A549 (cell line): ENCODE measurements at places on chromosomes 11 and 22.

DNA sequence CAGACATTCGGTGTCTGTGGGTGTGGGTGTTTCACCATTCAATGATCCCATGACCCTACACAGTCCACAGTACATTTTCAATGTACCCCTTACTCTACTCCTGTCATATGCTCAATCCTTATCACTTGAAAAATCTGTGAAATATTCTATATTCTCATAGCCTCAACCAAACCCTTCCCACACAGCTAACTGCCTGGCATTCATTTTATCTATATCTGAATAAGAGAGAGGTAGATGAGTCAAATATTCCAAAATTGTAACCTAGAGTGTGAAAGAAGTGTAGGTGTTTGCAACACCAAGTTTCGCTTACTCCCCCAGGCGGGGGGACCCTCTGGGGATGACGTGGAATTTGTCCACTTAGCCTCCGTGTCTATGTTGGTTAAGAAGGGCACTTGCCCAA, 354.8 kb downstream of the ETS1 start:
- no peak for DNase-seq

- DNase-seq: no peak
These were observed 4.9 kb downstream of the EML3 start for GRCh38 chr11:62607714-62608113.

GRCh38 chr22:20218326-20218872, 49.7 kb downstream of the RTN4R start:
- no peak for DNase-seq

- no peak for DNase-seq
These were observed 34.7 kb upstream of the FCHSD2 start for GRCh38 chr11:73176874-73177155.

GRCh38 chr11:977830-978720, 52.4 kb downstream of the AP2A2 start:
- DNase-seq: no peak

- DNase-seq: no peak
These were observed 68.4 kb downstream of the TCF20 start for GRCh38 chr22:42202048-42202447.

GRCh38 chr22:21012446-21013407, 2.2 kb upstream of the P2RX6 start:
- DNase-seq: no peak

- DNase-seq: peak; percentile 75
These were observed 49.3 kb downstream of the AHNAK start for GRCh38 chr11:62497132-62497801.

- no peak for DNase-seq
These were observed 124.7 kb downstream of the ARHGAP32 start for GRCh38 chr11:129067454-129067853.

DNA sequence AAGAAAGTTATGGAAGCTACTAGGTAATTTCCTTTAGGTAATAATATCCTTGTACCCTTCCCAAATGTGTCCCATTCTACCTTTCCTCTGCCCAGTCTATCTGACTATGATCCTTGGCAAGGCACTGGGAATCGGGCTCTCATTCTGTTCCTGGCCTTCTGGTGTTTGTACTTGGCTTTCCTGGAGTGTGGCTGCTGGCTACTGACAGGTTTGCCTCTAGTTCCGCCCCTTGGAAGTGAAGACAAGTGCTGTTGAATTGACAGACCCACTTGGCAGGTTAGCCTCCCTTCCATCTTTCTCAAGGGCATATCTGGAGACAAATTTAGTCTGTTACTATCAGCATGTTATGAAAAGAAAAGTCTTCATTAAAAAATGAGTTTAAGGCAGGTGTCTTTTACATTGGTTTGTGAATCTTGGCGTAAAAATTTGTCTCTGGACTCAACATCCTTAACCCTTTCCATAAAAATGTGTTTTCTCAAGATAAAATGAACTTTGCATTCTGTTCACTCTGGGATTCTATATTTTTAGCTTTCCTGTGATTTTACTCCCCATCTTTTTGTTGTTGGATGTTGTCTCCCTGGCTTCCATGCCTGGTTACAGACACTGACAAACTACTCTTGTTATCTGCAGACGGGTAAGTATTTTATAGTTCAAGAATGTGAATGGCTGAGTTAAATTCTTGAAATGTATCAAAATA, 287.4 kb upstream of the PDGFD start:
- no peak for DNase-seq

- no peak for DNase-seq
These were observed 108.2 kb upstream of the ARHGAP42 start for GRCh38 chr11:100578831-100579311.

DNA sequence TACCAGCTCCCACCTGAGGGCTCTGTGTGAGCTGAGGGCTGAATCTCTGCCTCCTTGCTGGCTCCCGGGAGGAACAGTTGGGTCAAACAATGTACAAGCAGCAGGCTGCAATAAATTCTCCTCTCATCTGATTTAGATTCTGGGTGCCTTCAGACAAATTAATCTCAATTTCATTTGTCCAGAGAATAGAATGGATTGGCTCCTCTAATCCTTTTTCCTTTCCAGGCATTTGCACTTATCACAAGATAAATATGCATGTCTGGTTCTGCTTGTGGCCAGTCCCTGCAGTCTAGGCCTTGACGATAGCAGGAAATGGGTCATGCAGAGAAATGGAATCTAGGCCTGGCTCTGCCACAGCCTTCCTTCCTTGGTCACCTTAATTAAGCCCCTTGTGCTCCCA, 28.7 kb downstream of the UPB1 start:
- no peak for DNase-seq

DNA sequence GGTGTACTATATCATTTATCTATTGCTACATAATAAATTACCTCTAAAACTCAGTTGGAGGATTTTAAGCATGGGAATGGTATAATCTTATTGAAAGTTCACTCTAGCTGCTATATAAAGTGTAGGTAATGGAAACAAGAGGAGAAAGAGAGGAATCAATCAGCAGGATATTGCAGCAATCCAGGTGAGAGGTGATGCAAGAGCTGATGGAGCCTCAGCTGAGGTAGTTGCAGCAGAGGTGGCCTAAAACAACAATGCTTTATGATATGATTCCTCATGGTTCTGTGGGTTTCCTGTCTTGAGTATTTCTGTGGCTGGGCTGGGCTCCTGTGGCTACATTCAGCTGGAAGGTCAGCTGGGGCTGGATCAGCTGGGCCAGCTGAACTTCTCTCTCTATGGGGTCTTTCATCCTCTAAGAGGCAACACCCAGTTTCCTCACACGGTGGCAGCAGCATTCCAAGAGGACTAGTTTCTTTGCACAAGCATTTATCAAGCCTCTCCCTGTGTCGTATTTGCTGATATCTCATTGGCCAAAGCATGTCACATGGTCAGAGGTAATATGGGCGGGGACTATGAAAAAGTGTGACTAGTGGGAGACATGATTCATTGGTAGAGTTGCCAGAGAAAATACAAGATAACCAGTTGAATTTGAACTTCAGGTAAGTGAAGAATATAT, 135.4 kb upstream of the LARGE1 start:
- peak; percentile 39 for DNase-seq

- no peak for DNase-seq
These were observed 9.7 kb downstream of the CLMP start for GRCh38 chr11:123185326-123185725.

DNA sequence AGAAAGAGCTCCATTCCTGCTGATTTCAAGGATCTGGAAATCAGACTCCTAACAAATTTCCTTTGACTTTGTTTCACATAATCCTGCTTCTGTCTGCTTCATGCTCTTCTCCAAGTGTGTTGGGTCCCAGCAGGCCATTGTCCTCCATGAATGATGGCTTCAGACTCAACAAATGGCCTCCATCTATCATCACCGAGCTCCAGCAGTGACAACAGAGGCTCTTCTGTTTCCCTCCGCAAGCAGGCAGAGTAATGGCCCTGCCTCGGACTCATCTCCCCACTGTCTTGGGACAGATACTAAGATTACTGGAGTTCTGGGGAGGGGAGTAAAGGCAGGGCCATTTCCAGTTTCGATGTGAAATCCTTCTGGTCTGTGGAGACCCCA, 127.3 kb downstream of the TENM4 start:
- no peak for DNase-seq

- peak; percentile 7 for DNase-seq
These were observed 145.5 kb downstream of the RBFOX2 start for GRCh38 chr22:35883031-35883620.

DNA sequence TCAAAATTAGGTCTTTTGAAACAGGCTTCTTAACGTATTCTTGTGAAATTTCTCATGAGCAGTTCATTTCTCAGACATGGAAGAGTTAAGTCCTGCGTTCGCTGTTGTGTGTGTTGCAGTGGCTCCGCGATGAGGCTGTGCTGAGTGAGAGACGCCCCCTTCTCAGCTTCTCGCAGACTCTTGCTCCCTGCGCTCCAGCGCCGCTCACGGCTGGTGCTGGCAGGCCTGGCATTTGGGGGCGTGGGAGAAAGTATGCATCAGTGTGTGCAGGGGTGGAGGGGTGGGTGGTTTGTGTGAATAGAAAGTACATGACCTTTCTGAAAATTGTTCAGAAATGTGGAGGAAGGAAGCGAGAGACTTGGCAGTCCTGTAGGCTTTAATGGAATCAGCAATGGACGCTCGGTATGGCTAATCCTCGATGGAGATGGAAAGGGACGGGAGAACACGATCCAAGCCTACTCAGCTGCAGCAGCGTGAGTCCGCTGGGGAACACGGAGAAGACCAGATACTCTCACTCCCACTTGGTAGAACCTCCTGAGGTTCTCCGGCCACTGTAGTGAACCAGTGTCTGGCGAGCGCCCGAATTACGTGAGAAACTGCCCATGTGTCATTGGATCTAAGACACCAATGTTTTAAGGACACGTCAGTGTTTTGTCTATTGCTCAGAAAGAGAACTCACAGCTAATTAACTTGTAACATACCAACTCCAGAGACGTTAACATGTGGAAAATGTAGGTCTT, 5.9 kb downstream of the TAB1 start:
- no peak for DNase-seq

- no peak for DNase-seq
These were observed 19.0 kb downstream of the CHST1 start for GRCh38 chr11:45646275-45646927.

DNA sequence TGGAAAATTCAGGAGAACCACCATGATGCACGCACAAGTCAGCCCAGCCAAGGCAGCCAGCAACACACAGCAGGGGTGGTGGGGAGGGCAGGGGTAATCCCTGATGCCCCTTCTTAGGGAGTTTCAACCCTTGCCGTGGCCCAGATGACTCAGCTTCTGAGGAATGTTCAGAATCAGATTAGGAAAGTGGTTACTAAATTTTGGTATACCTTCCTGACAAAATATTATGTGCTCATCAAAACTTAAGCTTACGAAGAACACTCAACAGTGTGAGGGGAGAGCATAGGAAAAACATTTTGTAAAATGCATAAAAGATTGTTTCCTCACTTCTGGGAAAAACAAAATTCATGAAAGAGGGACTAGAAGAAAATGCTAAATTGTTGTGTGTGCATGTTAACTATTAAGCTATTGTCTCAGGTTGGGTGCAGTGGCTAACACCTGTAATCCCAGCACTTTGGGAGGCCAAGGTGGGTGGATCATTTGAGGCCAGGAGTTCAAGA, 32.1 kb downstream of the SERPIND1 start:
- no peak for DNase-seq

GRCh38 chr11:26987272-26987671, 6.6 kb upstream of the FIBIN start:
- DNase-seq: no peak

DNA sequence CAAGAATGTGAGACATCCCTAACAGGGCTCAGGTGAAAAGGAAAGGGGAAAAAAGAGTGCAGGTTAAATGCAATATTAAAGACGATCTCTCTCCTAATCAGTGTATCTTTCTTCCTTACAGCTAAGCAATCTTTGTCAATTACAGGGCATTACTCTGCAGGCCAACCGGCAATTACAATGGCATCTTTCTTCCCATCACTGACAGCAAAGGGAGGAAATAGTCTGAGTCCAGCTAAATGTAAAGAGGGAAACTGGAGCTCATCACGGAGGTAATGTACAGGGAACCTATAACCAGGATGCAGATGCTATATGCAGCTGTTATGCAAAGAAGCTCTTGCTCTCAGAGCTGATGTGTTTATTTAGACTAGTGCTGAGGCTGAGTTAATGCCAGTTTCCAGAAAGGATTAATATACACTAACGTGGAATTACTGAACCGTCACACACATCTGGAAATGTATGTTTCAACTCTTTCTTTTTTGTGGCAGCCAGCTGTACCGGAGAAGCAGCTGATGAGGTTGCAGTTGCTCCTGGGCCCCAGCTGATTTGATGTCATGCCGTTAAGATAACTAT, 121.6 kb downstream of the KIRREL3 start:
- DNase-seq: no peak

GRCh38 chr11:119808407-119809185, 79.6 kb upstream of the NECTIN1 start:
- no peak for DNase-seq

DNA sequence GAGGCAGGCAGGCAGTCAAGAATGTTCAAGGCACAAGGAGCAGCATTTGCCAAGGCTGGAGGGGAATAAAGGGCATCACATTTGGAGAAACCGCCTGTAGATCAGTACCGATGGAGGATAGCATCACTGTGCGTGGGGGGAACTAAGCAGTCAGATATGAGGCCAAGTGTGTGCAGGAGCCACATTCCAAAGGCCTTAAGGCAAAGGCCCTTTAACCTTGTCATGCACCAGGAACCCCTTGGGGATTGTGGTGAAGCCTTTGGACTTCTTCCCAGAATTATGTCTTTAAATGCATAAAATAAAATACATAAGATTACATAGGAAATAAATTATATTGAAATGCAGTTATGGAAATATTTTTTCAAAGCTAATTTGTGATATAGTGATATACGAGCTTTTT, 532.1 kb downstream of the BUD13 start:
- no peak for DNase-seq

DNA sequence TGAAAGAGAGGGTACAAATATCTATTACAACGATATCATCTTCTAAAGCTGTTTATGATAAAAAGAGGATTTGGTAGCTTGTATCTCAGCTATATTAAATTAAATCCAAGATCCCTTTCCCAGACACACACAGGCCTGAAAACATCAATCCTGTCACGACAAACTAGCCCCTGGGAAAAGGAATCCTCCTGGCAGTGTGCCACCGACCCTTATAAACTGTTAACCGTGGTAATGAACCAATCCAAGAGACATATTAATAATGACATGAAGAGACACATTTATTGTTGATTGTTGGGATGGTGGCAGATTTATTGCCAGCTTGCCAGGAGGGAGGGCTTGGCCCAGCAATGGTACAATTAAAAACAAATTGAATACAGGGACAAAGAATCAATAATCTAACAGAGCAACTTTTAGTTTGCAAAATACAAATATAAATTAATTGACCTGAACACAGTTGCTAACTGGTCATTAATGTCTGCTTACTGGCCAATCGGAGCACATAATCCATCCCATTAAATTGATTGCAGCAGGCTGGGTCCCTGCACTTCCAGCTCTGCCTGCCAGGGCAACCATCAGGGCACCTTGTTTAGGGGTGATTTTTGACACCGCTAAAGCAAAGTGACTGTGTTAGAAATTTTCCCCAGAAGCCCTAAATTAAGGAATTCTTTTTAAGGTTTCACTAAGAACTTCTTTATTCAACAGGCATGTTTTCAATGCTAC, 887.6 kb downstream of the OPCML start:
- no peak for DNase-seq

GRCh38 chr22:47167056-47167455, 404.6 kb downstream of the TBC1D22A start:
- DNase-seq: no peak

- no peak for DNase-seq
These were observed 42.2 kb downstream of the FLI1 start for GRCh38 chr11:128735935-128736605.
